ACHN (cell line): ENCODE measurements at places on chromosomes 1 and 21.

GRCh38 chr1:174322202-174322862 is 125.4 kb upstream of the GPR52 start:
- DNase-seq = no peak

GRCh38 chr21:39444421-39445180 is 977 bp downstream of the LCA5L start:
- DNase-seq = peak; percentile 40

GRCh38 chr1:54107131-54107530 is 45.7 kb downstream of the CDCP2 start:
- no peak for DNase-seq

DNA sequence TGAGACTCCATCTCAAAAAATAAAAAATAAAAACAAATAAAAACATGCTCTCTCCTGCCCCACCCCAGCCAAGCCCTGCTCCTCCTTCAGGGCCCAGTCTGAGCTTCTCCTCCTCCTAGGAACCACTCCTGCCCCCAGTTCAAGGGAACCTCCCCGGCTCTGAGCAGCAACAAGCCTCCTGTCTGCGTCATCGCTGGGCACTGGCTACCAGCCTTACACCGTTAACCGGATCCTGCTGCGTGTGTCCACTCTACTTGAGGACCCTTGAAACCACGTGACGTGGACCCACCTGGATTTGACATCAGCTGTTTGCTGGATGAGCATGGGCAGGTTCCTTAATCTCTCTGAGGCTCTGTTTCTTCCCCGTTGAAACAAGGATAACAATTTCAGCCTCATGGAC is 1.6 kb upstream of the TAS1R2 start:
- DNase-seq = no peak

DNA sequence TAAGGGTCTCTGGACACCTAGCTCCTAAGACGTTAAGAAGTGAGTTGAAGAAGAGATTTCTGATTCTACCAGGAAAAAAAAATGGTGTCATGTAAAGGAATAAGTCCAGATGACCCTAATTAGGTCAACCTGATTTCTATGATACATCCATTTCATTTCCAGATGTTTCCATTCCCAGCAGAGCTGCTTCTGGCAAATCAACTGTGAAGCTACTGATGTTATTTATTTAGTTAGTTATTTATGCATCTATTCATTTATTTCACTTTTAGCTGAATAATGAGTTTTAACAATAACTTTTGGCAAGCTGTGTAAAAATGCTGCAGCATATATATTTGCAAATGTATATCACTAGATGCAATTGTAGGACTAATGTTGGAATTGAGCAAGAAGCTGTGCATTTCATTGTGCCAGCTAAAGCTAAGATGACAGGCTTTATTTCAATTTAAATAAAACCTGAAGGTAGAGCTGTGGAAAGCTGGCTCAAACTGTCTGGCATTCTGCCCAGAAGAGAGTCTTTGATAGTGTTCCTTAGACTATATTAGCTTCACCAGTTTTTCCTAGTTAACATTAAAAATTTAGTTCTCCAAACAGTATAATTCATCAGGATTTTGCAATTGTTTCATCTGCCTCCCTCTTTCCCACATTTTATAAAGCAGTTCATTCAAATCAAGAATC is 1164.4 kb upstream of the ADGRL4 start:
- no peak for DNase-seq

- DNase-seq = no peak
Observed at GRCh38 chr21:40766381-40766780, 80.6 kb downstream of the DSCAM start.

GRCh38 chr1:90729504-90730242 is 12.6 kb upstream of the BARHL2 start:
- no peak for DNase-seq

DNA sequence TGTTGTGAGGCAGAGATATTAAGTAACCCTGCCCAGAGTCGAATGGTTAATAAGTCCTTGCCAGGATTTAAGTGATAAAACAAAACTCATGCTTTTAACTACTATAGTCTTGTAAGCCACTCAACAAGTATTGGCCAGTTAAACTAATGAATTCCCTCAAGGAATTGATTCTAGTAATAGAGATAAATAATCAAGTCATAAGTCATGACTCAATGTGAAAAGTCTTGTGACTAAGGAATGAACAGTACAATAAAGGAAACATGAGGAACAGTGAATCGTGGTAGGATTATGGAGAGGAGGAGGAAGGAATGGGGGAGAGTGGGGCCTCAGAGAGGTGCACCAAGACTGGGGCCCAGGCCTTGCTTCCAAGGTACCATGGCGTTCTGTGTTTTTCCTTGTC is 104.7 kb downstream of the FGGY start:
- no peak for DNase-seq

- DNase-seq = no peak
Observed at GRCh38 chr1:226560243-226560642, 11.7 kb downstream of the STUM start.

DNA sequence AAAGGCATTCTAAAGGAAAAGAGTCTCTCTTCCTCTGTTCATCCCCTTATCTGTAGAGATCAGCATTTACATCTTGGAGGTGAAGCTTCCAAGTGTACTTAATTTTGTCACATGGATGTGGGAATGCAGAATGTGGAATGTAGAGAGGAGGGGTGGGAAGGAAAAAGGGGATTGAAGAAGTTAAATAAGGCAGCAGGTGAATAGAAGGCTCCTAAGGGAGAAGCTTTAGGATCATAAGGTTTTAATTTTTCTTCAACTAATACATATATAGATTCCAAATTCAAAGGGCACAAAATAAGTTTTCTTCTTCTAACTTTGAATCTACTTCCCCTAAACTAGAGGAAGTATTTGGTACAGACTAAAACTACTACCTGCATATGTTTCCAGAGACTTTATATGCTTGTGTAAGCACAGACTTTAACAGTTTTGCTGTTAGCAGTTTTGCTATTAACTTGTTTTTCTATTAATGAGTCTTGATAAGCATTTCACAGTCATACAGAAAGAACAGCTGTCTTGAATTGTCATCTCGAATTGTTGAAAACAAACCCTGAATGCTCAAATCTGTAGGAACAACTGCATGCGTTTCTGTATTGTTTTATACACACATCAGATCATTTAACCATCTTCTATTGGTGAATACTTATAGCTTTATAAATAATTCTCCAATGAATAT is 12.7 kb downstream of the TENT5C start:
- no peak for DNase-seq

- no peak for DNase-seq
Observed at GRCh38 chr1:203351037-203351625, at the start of gene FMOD. Gene FMOD (minus strand): TSS chr1:203351122. CDS start chr1:203348270, 2,852 bp downstream.

- peak; percentile 49 for DNase-seq
Observed at GRCh38 chr1:25797939-25798338, 2.1 kb upstream of the SELENON start.

- peak; percentile 36 for DNase-seq
Observed at GRCh38 chr1:210587566-210587965, 258.9 kb downstream of the HHAT start.

GRCh38 chr1:241695246-241696171 is 43.4 kb downstream of the WDR64 start:
- DNase-seq = no peak

GRCh38 chr1:234724516-234725176 is 114.7 kb upstream of the IRF2BP2 start:
- DNase-seq = no peak

- DNase-seq = peak; percentile 13
Observed at GRCh38 chr1:210715072-210715471, 386.4 kb downstream of the HHAT start.

GRCh38 chr1:11245904-11246719 is 16.2 kb downstream of the MTOR start:
- no peak for DNase-seq

DNA sequence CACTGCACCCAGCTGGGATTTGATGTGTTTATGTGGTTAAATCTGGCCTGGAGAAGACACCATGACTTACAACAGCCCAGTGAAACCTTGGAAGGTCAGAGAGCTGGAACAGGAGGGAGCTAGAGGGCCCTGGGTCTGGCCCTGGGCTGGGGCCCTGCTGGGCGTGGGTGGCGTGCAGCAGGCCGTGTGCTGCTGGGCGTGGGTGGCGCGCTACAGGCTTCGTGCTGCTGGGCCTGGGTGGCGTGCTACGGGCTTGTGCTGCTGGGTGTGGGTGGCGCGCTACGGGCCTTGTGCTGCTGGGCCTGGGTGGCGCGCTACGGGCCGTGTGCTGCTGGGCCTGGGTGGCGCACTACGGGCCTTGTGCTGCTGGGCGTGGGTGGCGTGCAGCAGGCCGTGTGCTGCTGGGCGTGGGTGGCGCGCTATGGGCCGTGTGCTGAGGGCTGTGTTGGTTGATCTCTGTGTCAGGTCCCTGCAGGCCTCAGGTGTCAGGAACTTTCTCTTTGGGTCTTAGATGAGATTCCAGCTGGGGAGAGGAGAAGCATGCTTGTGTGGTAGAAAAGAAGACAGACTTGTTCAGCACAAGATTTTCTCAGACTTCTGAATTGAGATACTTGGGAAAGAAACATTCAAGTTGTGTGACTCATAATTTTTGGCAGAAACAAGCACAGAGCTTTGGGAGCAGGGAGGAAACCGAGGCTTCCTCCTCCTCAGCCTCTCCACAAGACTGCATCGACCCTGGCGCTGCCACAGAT is 66.0 kb downstream of the COL18A1 start:
- DNase-seq = peak; percentile 51

DNA sequence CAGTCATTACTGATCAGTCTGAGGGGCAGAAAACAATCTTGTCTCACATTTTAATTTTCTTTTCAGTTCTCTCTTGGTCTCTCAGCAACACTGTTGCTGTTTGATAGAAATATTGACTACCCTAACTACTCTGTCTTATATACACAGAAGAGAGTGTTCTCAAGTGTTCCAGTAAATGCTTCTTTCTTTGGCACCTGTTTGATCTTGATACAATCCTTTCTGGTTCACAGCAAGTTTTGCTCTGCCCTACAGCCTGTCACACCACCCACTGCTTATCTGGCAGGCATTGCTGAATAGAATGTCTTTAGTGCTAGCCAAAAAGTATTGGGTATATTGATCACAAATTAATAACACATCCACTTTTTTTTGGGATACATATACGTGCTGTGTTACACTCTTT is 75.7 kb upstream of the WLS start:
- no peak for DNase-seq

DNA sequence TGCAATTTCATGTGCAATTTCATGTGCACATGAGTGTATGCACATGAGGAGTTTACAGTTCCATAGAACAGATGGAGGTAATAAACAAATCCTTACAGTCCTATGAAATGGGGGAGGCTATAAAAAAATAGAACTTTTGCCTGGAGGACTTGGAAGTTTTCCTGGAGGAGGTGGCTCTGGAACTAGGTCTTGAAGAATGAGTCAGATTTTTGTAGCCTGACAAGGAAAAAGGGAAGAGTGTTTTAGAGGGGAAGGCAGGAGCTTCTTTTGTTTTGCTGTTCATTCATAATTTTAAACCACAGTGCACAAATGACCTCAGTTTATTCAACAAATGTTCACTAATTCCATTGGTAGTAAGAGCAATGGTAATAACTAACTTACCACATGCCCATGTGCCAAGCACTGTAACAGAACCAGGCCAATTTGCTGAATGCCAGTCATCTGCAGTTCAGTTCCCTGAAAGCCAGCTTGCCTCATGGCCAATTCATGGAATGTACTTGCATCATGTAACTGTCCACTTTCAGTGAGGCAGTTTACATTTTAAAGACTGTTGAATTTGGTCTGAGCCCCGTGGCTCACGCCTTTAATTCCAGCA is 2.7 kb downstream of the DIO1 start:
- peak; percentile 66 for DNase-seq

GRCh38 chr1:219324629-219325367 is 151.1 kb downstream of the LYPLAL1 start:
- peak; percentile 92 for DNase-seq

DNA sequence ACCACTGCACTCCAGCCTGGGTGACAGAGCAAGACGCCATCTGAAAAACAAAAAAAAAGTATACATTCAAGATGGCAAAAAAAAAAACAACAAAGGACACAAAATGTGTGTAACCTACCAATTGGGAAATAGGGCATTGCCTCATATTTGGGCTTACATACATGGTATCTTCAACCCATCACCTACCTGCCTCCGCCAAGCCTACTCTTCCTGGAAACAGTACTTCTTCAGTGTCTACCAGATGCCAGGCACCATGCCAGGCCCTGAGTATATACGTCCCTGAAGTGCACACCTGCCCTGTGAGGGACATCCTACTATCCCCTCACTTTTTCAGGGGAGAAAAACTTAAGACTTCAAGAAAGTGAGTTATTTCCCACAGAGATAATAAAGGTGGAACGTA is 160.2 kb downstream of the TOMM20 start:
- DNase-seq = no peak

DNA sequence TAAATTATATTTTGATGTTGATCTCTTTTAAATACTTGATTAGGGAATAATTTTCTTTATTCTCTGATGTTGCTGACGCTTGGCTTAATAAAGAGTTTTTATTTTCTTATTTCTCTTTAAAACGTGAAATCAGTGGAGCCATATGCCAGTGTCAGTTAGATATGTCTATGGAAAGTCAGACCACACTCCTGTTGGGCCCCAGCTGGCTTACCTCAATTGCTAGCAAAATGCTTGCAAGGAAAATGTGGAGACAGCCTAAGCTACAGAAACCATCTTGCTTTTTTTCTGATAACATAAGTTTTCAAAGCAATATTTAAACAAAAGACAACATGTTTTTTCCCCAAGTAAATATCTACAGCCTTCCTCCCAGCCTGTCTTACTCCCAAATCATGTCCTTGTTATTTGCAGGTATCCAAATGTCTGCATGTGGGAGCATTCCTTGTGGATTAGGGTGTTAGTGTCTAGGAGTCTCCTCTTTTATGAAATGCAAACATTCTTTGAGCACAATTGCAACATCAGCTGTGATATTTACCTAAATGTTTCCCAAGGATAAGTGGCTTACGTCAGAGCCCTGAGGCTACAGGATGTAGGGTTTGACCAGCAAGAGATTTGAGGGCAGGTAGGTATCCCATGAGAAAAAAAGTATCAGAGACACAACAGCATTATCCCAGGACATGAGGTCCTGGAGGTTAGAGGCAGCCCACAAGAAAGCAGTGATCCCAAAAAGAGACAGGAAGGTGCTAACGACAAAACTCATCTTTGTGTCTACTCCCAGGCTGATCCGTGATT is 117.2 kb upstream of the KCNJ15 start:
- no peak for DNase-seq

DNA sequence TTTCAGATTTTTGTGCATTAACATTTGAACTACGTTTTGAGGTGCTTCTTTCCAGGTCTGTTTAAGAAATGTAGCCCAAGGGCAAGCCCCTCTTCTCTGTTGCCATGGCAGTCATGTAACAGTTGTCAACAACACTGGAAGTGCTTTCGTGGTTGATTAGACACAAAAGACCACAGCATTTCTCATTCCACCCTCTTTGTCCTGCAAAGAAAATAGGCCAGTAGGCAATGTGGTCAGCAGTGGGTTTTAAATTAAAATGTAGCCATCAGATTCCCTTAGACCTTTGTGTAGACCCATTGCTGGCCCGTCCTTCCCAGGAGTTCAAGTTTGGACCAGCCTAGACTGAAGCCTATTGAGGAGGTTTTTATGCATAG is 35.4 kb downstream of the VANGL1 start:
- DNase-seq = peak; percentile 26

GRCh38 chr1:248596615-248597014 is 885 bp downstream of the OR2T10 start:
- no peak for DNase-seq

- DNase-seq = no peak
Observed at GRCh38 chr1:29674627-29675326, 438.5 kb downstream of the PTPRU start.

GRCh38 chr1:114134518-114134917 is 19.2 kb downstream of the SYT6 start:
- DNase-seq = no peak

- DNase-seq = no peak
Observed at GRCh38 chr1:215079456-215079855, 3.1 kb upstream of the KCNK2 start.

- DNase-seq = no peak
Observed at GRCh38 chr1:184395937-184396480, 9.2 kb downstream of the C1orf21 start.
